ENCODE measurements at places on chromosomes 6 and 20.

DNA sequence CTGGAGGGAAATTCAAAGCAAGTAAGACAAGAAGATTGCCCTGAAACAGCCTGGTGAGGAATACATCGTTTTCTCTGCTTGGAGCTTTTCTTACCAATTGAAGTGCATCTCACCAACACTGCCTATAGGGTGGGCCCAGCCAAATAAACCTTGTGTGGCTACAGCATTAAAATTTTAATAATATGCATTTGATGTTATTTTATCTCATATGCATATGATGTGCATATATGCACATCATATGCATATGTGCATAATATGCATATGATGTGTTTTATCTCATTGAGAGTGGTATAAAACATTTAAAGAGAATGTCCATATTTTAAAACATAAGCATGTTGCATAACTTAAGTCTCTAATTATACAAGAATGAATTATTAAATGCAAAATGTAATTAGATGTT is 328.6 kb upstream of the ARID1B start:
- no peak for DNase-seq

DNA sequence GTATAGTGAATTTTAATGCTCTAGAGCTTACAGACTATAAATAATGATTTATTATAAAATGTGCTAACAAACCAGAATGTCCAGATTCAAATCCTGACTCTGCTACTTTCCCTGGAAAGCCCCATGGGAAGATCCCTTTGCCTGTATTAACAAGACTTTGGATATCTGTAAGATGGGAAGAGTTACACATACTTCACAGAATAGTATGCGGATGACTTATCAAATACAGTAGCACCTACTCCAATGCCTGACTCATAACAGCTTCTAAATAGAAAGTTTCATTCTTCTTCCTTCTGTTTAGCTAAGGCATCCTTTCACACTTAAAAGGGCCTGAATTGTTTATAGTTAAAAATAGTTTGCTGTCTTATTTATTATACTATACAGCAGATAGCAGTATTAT is 166.3 kb downstream of the KCNQ5 start:
- DNase-seq: no peak

DNA sequence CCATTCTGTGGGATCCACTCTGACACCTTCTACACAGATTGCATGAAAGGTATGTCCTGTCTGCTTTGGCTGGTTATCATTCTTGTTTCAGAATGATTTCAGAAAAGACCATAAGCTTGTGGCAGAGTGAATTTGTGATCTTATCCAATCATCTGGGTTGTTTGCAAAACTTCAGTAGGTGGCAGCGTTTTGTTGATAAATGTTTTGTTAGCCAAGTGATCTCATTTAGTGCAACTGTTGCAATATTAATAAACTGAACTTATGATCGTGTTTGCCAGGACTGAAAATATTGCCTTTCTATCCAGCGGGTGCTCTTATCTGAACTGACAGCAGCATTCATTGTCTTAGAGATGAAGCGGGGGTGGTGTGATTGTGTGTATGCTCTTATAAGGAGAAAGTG is 613.2 kb upstream of the NOX3 start:
- no peak for DNase-seq

- no peak for DNase-seq
These were observed 6.5 kb downstream of the IP6K3 start for GRCh38 chr6:33740204-33740608.

DNA sequence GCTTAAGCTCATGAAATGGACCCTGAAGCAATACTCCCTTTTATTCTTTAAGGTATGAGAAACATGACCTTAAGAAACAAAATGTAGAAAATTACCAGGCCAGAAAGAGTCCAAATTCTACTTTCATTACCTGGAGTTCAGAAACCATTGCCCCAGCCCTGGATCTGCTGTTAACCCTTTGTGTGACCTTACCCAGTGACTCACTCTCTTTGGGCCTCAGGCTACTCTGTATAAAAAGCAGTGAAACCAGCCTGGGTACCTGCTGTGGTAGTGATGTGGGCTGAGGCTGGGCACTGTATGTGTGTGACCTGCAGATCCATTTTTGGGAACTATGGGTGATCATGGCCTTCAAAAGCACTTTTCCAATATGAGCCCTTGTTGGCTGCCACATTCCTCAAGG is 47.2 kb downstream of the SLC9A8 start:
- DNase-seq: no peak

- peak; percentile 42 for DNase-seq
These were observed 187.4 kb upstream of the PROKR2 start for GRCh38 chr20:5504061-5504739.

GRCh38 chr20:8344106-8344505 is 212.0 kb downstream of the PLCB1 start:
- DNase-seq: no peak

DNA sequence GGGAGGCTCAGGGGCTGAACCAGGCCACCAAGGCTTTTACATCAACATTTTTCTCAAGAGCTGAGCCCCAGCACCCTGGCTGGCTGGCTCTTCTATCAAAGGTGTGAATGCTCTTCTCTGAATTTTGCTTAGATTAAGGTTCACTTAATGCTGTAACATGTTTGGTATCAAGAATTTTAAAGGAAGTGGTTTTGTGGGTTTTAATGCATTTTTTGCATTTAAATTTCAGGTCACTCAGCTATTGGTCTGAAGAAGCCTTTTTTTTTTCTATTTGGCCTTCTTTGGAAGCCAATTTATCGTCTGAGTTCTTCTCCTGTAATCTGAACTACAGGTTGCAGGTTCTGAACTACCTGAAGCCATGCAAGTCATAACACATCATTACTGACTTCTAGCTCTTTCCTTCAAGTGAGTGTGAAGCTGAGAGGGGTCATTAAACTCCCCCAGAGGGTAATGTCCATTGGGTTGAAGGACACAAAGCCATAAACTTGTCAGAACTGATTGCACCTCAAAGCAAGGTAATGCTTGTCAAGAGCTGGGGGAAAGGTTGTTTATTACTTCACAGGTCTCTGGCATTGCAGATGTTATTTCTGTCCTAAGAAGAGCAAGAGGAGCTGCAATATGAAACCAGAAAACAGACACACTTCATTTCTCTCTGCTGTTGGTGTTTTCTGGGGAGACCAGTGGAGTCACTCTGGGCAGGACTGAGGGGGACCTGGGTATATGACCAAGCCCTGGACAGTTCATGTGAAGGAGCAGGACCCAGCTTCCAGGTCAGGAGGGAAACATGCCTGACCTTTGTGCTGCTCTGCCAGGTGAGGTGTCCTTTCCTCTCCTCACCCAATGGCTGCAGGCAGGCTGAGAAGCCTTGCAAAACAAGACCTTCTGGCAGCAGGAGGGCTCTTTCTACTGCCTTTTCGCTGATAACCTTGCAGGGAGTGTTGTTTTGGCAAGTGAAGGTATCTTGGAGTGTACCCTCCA is 26.1 kb upstream of the NEDD9 start:
- DNase-seq: no peak

DNA sequence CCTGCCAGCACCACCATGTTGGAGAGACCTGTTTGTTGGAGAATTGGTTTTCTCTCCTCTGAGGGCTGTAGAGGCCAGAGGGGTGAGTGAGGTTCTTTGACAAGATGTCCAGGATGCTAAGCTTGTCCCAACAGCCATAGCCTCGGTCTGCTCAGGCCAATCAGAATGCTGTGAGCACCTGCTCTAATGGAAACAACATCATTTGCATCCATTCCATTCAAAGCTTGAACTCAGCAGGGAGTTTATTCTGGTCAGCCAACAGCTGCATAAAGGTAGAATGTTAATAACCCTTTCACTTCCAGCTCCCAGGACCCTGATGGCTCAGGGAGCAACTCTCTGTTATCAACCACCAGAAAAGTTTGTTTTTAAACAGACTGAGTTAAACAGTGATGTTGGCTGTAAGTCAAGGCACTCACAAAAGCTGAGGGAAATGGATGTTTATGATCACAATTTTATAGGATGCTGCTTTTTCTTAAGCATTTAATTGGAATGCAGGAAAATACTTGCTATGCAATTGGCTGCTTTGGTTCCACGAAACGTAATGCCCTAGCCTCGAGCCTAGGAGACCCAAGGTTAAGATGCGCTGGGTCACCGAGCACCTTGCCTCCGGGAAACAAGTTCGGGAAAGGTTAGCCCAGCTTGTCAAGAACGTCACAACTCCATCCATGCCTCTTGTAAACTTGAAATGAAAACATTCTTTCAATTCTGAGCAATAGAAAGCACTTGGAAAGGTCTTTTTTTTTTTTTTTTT is 155.2 kb downstream of the NFATC2 start:
- DNase-seq: no peak

DNA sequence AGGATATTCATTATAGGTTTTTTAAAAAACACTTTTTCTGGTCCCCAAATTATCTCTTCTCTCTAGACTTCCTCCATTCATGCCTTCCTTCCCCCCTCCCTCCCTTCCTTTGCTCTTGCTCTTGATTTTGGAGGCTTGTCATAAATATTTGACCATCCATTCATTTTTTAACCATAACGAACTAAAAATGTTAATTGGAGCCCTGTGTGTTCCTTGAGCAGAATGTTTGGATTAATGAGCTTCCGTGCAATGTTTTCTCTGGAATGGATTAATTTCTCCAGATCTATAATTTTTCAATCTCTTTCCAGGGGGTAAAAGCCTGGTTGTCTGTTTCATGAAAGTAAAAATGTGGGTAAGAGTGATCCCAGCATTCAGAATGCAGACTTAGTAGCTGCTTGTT is 155.5 kb downstream of the ESR1 start:
- no peak for DNase-seq

DNA sequence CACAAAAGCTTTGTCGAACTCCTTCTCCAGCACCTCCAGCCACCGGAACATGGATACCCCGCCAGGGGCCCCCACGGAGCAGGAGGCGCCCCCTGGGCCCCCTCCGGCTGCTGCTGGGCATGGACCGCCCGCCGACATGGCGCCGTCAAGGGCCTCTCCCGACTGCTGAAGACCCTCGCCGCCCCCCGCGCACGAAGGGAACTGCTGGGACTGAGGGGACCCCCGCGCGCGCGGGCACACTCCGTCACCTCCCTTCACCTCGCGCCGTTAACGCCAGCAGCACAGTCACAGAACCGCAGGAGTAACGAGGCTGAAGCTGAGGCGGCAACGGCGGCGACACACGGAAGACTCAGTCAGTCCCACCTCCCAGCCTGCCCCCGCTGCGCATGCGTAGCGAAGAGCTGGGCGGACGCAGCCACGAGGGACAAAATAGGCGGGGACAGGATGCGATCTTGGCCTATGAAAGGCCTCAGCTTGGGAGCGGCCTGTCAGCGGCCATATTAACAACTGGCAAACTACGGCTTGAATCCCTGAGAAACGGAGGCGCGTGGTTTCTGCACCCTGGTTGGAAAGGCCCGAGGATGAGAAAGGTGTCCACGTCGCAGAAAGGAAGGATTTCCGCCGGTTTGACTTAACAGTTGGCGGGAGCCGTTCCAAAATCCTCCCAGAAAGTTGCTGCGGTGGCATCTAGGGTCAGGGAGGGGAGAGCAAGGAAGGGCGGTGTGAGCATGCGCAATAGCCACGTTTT is at the start of gene GOPC:
GOPC (minus strand) TSS at position 361 of the 748 bp plus-strand sequence; CDS start at position 138, 223 bp downstream.
- peak; percentile 99 for DNase-seq

GRCh38 chr6:159473475-159474263 is 219.4 kb downstream of the SOD2 start:
- DNase-seq: no peak

Data from hematopoietic multipotent progenitor cell treated with erythropoietin and hydrocortisone succinate and interleukin-3 and kit ligand, for 8 days (in vitro differentiated cells).